ENCODE measurements at places on chromosomes 2 and 18. TPM values are rescaled to one million over a fixed set of nuclear protein-coding genes. Genes with fewer than 3 reads are reported as not detected.

TLX2 gene
- not detected for total RNA-seq

GAL3ST2 gene
- total RNA-seq: not detected

CFAP221 gene
- not detected for total RNA-seq

TRIM43 gene
- total RNA-seq: not detected

LIPT1 gene
- total RNA-seq: 6.3 TPM

WNT6 gene
- total RNA-seq: 0.42 TPM

CNGA3 gene
- not detected for total RNA-seq

ZNF514 gene
- total RNA-seq: 19.0 TPM

CDK15 gene
- 0.70 TPM for total RNA-seq

ANXA4 gene
- 76.6 TPM for total RNA-seq

CHN1 gene
- 23.7 TPM for total RNA-seq

HNMT gene
- 4.6 TPM for total RNA-seq

TOGARAM2 gene
- not detected for total RNA-seq

C1QL2 gene
- total RNA-seq: not detected

ALK gene
- not detected for total RNA-seq

REG3G gene
- total RNA-seq: not detected

SLC5A7 gene
- total RNA-seq: not detected

CYP27A1 gene
- total RNA-seq: 4.1 TPM

NFATC1 gene
- 5.9 TPM for total RNA-seq

RNU2-63P gene
- total RNA-seq: 4.7 TPM

ZAP70 gene
- 0.44 TPM for total RNA-seq

PREB gene
- 46.3 TPM for total RNA-seq

DSG1 gene
- not detected for total RNA-seq

All from osteocyte (in vitro differentiated cells).